ENCODE measurements at places on chromosomes 2 and 18. TPM values are rescaled to one million over a fixed set of nuclear protein-coding genes. Genes with fewer than 3 reads are reported as not detected.

IL18R1 gene
- polyA plus RNA-seq: 0.57 TPM

HSPE1 gene
- polyA plus RNA-seq: 115 TPM

ALPI gene
- polyA plus RNA-seq: not detected

HOXD8 gene
- 40.0 TPM for polyA plus RNA-seq

SRD5A2 gene
- polyA plus RNA-seq: 0.04 TPM

CXCR1 gene
- not detected for polyA plus RNA-seq

PLCL1 gene
- polyA plus RNA-seq: 14.3 TPM

CFAP65 gene
- polyA plus RNA-seq: not detected

SRSF7 gene
- polyA plus RNA-seq: 101 TPM

KCMF1 gene
- 43.9 TPM for polyA plus RNA-seq

GAREM1 gene
- polyA plus RNA-seq: 7.3 TPM

TAF4B gene
- 2.4 TPM for polyA plus RNA-seq

PPP1R1C gene
- polyA plus RNA-seq: 0.34 TPM

IL36RN gene
- polyA plus RNA-seq: not detected

DNA sequence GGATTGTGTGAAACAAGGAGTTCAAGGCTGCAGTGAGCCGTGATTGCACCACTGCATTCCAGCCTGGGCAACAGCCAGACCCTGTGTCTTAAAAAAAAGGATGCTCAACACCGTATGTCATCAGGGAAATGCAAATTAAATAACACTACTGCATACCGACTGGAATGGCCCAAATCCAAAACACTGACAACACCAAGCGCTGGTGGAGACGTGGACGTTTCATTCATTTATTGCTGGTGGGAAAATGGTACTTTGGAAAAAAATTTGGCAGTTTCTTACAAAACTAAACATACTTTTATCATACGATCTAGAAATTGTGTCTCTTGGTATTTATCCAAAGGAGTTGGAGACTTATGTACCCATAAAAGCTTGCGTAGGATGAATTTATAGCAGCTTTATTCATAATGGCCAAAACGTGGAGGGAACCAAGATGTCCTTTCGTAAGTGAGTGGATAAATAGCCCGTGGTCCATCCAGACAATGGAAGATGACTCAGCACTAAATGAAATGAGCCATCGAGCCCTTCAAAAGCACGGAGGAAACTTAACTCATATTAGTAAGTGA lies 24.2 kb downstream of the NEU4 start:
- no peak for DNase-seq

DNA sequence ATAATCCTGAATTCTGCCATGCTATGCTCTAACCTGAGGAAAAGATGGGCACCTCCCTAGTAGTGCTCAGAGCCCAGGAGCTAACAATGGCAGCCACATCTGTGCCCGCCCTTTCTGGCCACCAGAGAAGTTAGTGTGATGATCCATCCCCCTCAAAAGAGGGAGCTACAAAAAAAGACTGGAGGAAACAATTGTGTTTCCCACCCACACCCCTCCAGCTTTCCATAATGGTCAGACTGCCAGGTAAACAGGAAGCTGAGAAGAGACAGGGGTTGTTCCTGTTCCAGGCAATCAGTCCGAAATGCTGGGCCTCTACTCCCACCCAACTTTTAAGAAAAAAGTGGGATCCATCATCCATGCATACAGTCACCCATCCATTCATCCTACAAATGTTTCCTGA lies 3.2 kb downstream of the TBC1D8 start:
- DNase-seq: no peak

GRCh38 chr2:169756342-169756741 lies 22.7 kb downstream of the KLHL23 start:
- no peak for DNase-seq

GRCh38 chr2:105299290-105299689 lies 30.2 kb downstream of the TGFBRAP1 start:
- no peak for DNase-seq

GRCh38 chr2:221468317-221468716 lies 103.8 kb downstream of the EPHA4 start:
- no peak for DNase-seq

DNA sequence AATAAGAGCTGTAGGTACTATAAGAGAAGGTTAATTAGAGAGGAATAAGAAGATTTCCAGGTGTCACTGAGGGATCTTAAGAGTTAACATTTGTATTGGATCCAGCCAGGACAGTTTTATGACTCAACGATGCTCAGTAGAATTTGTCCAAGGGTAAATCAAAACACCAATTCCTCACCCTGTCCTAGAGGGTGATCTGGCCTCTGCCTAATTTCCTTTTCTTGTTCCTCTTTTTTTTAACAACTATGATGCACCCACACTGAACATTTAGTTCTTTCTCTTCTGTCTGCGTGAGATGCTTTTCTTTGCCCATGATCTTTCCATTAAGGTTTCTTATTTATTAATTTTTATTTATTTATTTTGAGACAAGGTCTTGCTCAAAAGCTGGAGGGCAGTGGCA lies 92.0 kb downstream of the PMS1 start:
- no peak for DNase-seq

DNA sequence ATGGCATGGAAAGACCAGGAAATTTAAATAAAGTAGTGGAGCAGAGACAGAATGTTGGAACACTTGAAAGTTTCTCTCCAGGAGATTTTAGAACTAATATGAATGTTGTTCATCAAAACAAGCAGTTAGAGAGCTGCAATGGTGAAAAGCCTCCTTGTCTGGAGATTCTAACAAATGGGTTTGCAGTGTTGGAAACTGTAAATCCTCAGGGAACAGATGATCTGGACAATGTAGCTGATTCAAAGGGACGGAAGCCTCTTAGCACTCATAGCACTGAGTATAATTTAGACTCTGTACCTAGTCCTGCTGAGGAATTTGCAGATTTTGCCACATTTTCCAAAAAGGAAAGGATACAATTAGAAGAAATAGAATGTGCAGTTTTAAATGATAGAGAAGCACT lies 27.7 kb downstream of the AFTPH start:
- DNase-seq: no peak

DNA sequence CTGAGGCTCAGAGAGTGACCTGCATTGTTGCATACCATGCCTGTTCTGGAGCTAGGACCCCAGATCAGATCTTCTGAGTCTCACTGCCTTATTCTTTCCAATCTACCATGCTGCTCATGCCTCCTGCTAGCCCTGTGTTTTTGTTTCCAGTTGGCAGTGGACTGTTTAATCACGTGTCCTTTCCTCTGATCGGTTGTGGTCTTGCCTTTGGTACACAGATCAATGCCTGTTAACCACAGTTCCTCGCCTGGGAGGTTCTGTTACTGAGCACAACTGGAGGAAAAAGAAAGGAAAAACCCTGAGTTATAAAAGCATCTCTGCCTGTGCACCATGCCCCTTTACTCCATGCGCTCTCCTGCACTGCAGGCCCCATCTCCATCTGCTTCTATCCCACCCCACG lies 329.1 kb downstream of the SETBP1 start:
- DNase-seq: no peak

GRCh38 chr18:66342577-66342976 lies 261.3 kb downstream of the CDH19 start:
- no peak for DNase-seq

DNA sequence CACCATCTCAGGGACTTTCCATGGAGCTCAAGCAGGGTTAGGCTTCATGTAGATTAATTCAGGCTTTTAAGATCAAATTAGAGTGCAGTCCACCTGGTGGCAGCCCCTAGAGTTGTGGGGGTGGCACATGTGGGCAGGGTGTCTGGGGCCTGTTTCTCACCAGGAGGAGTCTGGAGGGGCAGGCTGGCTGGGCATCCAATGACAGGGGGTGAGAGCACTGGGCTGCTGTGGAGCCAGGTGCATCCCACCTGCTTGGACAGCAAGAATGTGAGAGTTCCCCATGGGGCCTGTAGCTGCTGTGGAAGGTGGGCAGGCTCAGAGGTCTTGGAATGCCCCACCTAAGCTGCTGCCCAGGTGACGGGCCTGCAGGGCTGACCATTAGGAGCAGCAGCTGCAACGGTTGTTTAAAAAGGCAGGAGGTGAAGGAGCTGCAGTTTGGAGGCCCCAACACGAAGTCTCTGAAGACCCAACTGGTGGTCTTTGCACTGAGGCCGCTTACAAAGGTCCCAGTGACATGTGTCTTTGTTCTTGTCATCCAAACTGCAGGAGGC lies 686.3 kb upstream of the HS6ST1 start:
- no peak for DNase-seq

GRCh38 chr2:238915596-238915995 lies 67.7 kb downstream of the TWIST2 start:
- no peak for DNase-seq

DNA sequence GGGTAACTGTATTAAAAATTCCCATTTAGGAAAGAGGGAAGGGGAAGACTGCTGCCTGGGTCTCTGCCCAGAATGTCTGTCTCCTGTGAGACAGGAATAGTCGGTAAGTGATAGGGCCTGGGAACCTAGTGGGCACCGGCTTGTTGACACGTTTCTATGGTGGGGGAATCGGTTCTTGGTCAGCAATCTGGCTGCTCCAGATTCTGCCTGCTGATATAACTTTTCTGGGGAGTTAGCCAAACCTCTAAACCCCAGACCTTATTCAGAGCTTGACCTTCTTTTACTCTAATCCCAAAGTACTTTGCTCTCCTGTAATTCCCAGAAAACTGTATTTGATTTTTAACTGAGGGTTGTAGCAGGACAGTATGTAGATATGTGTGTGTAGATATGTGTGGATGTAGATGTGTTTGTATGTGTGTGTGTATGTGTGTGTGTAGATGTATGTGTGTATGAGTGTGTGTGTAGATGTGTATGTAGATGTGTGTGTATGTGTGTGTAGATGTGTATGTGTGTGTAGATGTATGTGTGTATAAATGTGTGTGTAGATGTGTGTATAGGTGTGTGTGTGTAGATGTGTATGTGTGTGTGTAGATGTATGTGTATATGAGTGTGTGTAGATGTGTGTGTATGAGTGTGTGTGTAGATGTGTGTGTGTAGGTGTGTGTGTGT lies 61.8 kb upstream of the TXNDC2 start:
- no peak for DNase-seq

DNA sequence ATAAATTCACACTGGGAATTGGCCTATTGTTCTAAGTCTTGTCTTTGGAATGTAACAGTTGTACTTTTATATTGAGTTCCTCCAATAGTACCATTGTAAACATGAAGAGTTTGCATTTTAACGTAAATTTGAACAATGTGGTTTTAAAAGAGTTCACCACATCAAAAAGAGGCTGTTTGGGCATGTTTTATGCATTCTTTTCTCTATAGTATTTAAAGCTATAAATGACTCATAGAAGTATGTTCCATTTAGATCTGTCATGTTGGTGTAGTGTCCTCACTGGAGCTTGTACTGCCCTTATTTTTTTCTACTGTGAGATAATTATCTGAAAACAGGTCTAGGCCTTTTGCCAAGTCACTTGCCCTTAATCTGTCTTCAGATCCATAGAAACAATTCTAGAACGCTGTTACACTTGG lies 141.9 kb downstream of the RHBDD1 start:
- DNase-seq: no peak

- no peak for DNase-seq
These were observed 133.7 kb downstream of the FBXO15 start for GRCh38 chr18:74013955-74014354.

DNA sequence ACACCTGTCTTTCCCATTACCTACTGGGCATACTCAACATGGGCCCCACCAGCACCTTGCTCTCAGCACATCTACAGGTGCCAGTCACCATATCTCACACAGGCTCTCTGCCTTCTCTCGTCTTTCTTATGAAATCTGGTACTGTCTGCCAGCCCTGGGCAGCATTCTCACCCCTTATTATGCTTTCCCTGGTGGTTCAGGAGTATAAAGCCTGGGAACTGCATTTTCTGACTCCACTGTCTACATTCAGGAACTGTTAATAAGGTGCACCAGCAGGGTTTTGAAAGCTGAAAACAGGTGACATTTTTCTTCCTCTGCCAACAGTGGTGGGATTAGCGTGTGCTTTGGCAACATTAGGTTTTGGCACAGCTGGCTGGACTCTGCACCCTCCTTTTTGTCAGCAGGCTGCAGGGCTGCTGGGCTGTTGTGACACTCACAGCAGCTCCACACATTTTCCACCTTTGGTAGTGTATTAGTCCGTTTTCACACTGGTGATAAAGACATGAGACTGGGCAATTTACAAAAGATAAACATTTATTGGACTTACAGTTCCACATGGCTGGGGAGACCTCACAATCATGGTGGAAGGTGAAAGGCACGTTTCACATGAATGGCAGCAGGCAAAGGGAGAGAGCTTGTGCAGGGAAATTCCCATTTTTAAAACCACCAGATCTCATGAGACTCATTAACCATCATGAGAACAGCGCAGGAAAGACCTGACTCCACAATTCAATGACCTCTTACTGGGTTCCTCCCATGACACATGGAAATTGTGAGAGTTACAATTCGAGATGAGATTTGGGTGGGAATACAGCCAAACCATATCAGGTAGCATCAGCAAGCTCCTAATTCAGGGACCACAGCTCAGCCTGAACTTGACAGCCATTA lies 343.1 kb upstream of the LYPD1 start:
- DNase-seq: no peak

DNA sequence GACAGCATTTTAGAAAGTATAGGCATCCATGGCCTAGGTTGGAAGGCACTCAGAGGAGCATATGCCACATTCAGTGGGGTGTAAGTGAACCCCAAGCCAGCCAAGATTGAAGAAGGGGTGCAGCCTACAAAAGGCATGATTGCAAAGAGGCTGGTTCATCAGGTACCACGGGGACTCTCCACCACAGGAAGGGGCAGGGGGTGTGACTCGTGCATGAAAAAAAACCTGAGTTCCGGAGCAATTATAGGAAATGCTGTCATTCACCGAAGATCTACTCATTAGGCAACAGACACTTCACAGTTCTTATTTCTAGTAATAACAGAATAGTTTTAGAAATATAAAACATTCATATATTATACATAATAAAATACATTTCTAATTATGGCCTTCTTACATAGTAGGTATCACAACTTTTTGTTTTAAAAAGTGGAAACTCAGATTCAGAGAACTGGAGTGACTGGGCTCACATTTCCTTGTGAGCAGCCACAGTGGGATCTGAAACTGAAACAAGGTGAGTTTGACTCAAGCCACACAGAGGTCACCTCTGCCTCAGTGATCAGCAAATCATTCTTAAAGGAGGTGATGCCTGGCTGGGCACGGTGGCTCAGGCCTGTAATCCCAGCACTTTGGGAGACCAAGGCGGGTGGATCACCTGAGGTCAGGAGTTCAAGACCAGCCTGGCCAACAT lies 188.4 kb upstream of the GYPC start:
- no peak for DNase-seq

GRCh38 chr2:211248841-211249240 lies 692.4 kb downstream of the CPS1 start:
- no peak for DNase-seq

GRCh38 chr18:429030-429429 lies 71.5 kb downstream of the COLEC12 start:
- no peak for DNase-seq

GRCh38 chr2:66344087-66344663 lies 90.8 kb upstream of the MEIS1 start:
- no peak for DNase-seq

- DNase-seq: no peak
These were observed 86.6 kb downstream of the ANTXR1 start for GRCh38 chr2:69099541-69099940.

All from forelimb muscle (tissue), 1 donor.